Natural killer cell (primary cell): ENCODE measurements at places on chromosomes 4 and X.

DNA sequence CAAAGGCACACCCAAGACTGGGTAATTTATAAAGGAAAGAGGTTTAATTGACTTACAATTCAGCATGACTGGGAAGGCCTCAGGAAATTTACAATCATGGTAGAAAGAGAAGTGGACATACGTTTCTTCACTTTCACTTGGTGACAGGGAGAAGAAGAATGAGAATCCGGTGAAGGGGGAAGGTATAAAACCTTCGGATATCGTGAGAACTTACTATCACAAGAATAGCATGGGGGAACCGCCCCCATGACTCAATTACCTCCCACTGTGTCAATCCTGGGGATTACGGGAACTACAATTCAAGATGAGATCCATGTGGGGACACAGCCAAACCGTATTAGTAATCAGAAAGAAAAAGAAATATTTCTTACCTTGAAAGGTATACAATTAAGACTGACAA lies 782.9 kb upstream of the HS3ST1 start:
- no peak for DNase-seq

- no peak for DNase-seq
Observed at GRCh38 chr4:169407217-169407845, 136.6 kb upstream of the SH3RF1 start.

DNA sequence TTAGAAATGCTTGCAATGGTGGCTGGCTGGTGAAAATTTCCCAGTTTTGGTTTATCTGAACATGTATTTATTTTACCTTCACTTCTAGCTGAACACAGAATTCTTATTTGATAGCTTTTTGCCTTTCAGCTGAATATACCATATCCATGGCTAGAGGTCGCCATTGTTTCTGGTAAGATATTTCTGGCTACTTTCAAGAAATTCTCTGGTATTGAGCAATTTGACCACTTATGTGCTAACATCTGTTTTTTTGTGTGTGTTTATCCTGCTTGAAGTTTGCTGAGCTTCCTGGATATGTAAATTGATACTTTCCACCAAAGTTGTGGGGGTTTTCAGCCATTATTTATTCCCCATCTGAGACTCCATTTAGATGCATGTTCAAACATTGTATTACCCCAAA lies 75.4 kb downstream of the FBXW7 start:
- no peak for DNase-seq

- peak; percentile 57 for DNase-seq
Observed at GRCh38 chrX:154458116-154458953, at the start of gene PLXNA3. TSS of gene PLXNA3 (plus strand) at chrX:154458281. CDS start at chrX:154460184, 1,903 bp downstream.

DNA sequence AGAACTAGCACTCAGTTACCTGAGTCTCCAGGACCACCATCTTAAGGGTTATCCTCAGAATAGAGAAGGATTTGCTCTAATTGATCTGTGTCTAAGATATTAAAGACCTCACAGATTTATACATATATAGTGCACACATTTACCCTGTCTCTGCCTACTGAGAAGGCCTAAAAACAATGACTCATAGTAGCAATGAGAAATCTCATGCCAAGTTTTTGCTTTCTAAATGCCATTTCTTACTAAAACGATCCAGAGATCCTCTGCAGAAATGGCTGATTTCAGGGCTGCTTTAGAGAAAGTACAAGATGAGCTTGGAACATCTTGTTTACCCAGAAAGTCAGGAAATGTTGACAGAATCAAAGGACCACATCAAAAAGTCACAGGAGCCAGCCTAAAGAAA lies 79.1 kb upstream of the INPP4B start:
- no peak for DNase-seq

GRCh38 chrX:47797084-47797483 lies 39.6 kb upstream of the ZNF81 start:
- DNase-seq = no peak

- no peak for DNase-seq
Observed at GRCh38 chrX:76987381-76987780, 459.8 kb upstream of the FGF16 start.

DNA sequence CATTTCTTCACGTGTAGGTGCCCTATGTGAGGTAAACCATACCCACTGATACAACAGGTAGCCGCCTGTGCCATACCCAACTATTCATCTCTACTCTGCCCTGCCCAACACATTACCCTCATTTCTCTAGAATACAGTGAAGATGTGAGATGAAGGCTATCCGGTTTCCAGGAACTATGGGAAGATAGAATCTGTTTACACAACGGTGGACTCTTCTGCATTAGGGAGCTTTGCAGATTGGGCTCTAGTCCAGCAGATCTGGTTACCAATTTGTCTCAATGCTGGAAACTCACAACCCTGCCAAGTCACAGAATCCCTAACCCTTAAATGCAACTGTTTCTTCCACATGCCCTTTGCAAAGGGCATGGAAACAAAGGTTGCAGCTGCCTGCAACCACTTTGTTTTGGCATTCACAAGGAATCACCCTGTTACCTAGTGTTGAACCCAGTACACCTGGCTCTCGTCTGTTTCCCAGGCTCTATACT lies 6.4 kb upstream of the SLAIN2 start:
- DNase-seq = no peak

DNA sequence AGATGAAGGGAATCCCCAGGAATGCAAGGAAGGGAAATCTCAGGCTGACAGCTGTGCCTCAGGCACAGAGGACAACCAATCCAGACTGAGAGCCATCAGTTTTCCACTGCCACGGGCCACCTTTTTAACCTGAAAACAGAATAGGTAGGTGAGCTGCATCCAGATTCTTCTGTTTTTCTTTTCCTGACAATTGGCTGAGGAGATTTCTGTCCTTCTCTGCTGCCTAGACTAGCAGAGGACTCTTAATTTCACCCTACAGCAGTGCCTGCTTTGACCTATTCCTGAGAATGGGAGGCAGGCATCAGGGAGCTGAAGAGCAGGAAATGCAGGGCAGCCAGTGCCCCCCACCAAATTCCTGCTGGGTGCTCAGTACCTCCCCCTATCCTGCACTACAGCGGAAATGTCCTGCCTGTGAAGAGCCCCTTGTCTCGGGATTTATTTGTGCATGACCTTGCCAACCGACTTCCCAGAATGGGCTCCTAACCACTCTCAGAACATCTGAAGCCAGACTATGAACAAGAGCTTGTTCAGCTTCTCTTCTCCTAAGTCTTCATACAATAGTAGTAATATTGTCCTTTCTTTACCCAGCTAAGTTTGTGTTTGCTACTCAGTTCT lies 65.1 kb downstream of the CASK start:
- no peak for DNase-seq

DNA sequence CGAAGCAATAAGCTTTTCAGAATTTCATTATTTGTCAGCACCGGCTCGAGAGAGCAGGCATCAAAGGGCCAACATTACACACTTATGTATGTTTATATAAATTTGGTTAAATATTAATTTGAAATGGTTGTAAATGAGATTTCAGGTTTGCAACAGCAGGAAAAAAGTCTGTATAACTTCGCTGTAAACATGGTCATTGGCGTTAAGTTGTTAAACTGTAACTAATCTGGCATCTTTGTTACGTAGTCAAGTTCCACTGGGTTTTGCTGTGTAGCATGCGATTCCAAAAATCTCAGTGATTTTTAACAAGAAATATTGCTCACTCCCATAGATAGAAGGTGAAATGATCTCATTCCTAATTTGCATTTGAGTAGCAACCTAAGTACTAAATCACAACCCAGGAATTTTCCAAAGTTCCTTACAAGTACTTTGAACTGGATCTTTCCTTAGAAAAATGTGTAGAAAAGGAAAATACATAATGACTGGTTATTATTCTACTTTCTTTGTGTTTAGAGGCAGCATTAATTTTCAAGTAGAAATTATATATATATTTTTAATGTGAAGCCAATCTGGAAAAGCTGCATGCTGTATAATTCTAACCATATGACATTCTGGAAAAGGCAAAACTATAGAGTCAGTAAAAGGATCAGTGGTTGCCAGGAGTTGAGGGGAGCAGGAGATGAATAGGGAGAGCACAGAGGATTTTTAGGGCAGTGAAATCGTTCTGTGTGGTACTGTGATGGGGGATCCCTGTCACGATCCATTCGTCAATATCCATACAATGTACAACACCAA lies 222.1 kb downstream of the CBR4 start:
- no peak for DNase-seq

- DNase-seq = no peak
Observed at GRCh38 chr4:143337600-143338287, 1.1 kb downstream of the GAB1 start.

DNA sequence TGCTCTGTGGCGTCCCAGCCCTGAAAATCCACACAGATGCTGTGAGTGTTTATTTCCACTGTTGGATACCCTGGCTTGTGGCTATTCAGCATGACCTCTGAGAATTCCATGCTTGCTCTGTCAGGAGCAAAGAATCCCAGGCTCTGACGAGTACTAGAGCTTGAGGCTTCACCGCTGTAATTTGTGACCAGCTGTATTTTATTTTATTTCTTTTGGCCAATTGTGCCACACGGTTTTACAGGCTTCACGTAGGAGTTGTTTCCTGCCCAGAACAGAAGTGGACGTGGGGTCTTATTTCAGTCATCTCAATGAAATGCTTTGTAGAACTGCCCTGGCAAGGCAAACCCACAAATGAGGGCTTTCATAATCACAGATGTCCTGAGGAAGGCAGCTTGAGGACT lies 69.4 kb upstream of the CLDN34 start:
- no peak for DNase-seq

- DNase-seq = no peak
Observed at GRCh38 chr4:139749835-139750498, 84.3 kb downstream of the MGST2 start.

DNA sequence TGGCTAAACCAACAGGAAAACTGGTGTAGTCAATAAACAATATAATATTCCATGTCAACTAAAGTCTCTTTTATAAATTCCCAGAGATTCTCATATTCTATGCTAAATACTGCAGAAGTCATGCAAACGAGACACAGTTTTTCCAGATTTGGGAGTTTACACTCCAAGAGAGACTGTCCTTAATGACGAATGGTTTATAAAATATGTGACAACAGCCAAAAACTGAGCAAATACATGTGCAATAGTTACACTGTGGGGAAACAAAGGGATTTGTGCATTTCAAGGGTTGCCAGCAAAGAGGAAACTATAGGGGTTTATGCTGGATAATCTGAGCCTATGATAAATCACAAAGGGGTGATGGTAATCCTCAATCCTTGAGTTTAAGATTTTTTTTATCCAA lies 75.7 kb downstream of the GPC4 start:
- no peak for DNase-seq

GRCh38 chrX:72299891-72300630 lies 5.7 kb downstream of the CITED1 start:
- no peak for DNase-seq

DNA sequence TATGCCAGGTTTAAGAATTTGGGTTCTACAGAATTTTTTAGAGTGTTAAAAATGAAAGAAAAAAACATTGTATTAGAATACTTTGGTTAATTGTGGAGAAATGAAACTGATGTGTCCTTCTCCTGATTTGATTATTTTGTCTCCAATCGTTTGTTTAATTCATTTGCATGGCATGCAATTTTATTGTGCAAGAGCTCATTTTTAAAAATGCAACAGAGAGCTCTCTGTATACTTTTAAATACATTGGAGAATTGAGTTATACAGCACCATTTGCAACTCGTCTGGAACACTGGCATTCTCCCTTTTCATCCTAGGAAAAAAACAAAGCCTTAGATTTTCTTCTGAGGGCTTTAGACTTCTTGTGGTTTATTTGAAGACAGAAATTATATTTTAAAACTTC lies 689 bp downstream of the EXOC1L start:
- no peak for DNase-seq

DNA sequence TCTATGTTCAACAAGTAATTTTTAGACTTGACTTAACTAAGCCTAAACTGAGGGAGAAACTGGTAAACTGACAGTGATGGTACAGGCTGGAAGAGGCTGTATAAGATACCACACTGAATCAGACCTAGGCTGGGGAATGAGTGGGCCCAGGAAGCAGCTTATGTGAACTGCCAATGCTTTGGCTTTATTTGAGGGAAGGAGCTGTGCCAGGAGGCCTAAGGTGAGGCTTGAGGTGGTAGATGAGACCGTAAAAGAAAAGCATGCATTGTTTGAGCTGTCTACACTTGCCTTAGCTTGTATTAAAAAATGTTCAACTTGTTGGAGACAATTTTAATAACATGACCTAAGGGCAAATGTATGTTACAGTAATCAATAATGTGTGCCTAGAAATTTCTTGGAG lies 96.2 kb downstream of the RS1 start:
- no peak for DNase-seq

DNA sequence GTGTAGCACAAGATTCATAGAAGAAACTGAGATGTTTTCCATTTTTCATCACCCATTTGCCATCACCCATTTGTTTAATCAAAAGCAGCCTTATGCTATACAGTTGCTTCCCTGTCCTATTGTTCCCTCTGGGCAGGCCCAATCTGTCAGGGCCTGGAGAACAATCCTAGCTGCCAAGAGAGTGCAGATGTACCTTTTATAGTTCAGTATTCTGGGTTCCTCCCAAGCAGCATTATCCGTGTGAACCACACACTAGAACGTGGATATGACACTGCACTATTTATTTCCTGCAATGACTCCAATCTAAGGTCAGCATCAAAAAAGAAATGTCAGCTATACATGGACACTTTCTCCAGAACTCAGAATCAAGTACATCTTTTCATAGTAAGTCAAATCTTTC lies 269.0 kb downstream of the ADGRA3 start:
- DNase-seq = no peak

DNA sequence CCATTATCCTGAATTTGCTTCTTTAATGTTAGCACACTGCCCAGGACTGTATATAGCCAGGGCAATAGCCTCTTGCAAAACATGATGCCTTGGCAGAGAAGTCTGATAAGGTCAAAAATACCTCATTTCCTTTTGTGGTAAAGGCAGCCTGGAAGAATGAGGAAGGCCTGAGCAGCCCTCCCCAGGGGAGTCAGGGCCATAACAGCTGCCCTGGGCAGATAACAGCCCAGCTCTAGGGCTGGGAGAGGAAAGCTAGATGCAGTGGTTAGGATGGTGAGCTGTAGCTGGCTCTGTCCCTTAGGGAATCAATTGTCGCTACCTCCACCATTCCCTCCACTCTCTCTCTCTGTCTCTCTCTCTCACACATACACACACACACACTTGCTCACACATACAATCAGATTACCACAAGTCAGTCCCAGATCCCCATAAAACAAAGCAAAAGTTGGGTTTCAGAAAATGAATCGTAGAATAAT lies 29.2 kb downstream of the EFHC2 start:
- no peak for DNase-seq

GRCh38 chr4:23105759-23106370 lies 413.1 kb downstream of the GBA3 start:
- DNase-seq = no peak

- no peak for DNase-seq
Observed at GRCh38 chrX:79195027-79195426, 50.5 kb downstream of the GPR174 start.

GRCh38 chrX:10728806-10729389 lies 108.5 kb upstream of the MID1 start:
- no peak for DNase-seq
